ENCODE measurements at places on chromosomes 6 and 20.

DNA sequence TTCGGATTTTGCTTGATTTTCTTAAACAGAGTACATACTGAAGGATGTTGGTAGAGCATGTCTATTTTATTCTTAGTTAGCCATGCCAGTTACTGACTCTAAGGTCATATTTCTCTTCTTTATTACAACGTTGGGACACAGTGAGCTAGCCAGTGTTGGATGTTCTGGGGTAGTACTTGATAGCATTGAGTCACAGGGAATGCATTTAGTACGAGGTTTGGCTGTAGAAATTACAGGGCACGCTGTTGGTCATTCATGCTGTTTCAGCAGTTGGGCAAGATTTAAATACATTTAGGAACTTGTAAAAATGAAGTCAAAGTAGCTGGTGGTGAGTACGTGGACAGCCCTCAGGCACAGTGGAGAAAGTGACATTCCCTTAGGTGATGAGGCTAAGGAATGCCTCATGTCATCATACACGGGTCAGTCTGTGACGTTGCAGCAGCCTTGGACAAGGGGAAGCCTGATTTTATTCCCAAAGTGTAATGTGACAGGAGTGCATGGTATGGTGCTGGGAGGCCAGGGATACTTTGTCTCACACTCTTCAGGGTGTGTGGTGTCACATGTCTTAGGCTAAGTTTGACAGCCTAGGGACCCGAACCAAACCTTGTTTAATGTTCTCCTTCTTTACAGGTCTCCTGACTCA is 57.7 kb upstream of the SLC22A1 start:
- DNase-seq: no peak
- no peaks in the 10 kb centered on the region for H3K4me1 ChIP-seq
- H3K27me3 ChIP-seq: no peaks in the 10 kb centered on the region
- H3K4me3 ChIP-seq: no peak overlapping the region
- peaks cover 12% of the 10 kb centered on the region for H3K36me3 ChIP-seq
- no peak overlapping the region for H3K27ac ChIP-seq

GRCh38 chr6:170024940-170025339 is 265.9 kb downstream of the DLL1 start:
- H3K4me3 ChIP-seq: no peak overlapping the region
- H3K4me1 ChIP-seq: no peaks in the 10 kb centered on the region
- peak; percentile 29 for DNase-seq
- no peaks in the 10 kb centered on the region for H3K27me3 ChIP-seq
- H3K27ac ChIP-seq: no peak overlapping the region

DNA sequence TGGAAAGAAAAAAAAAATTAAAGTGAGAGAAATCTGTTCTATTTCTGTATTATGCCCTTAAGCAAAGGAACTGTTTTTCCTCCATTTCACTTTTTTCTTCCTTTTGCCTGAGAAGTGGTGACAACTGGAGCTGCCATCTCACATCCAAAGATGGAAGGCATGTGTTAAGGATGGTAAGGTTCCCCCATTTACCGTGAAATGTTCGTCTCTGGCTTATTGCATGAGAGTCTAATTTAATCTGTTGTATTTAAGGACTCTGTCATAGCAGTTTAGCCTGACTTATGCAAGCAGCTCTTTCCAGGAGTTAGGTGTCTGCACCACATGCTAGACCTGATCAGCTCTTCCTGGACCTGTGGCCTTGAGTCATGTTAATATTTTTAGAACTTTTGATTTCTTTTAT is 389.5 kb upstream of the MAP3K7 start:
- H3K4me3 ChIP-seq: no peak overlapping the region
- no peak overlapping the region for H3K27ac ChIP-seq
- no peaks in the 10 kb centered on the region for H3K4me1 ChIP-seq
- H3K36me3 ChIP-seq: no peaks in the 10 kb centered on the region

GRCh38 chr6:18431581-18431980 is 44.4 kb downstream of the RNF144B start:
- H3K4me3 ChIP-seq: no peak overlapping the region
- no peaks in the 10 kb centered on the region for H3K36me3 ChIP-seq
- no peaks in the 10 kb centered on the region for H3K4me1 ChIP-seq
- no peak for DNase-seq

GRCh38 chr6:11330413-11330760 is 97.9 kb upstream of the NEDD9 start:
- H3K4me3 ChIP-seq: no peak overlapping the region
- DNase-seq: no peak
- no peaks in the 10 kb centered on the region for H3K27me3 ChIP-seq

DNA sequence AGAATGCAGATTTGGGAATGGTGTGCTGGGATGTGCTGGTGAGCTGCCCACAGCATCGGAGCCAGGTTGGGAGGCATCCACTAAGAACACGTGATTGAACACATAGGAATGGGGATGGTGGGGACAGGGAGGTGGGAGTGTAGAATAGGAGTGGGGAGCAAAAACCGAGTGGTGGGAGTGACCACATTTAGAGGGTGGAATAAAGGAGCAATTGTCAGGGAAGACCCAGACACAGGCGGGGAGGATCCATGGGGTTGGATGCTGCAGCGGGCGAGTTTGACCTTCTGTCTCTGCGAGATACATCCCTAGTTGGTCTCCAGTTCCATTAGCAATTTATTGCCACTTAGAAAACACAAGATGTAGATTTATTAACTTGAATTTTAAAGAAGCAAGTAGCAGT is 4.7 kb downstream of the NAA20 start:
- no peak for DNase-seq
- H3K36me3 ChIP-seq: peaks cover 3% of the 10 kb centered on the region
- no peaks in the 10 kb centered on the region for H3K27me3 ChIP-seq
- H3K4me3 ChIP-seq: no peak overlapping the region
- H3K27ac ChIP-seq: no peak overlapping the region

- H3K27me3 ChIP-seq: no peaks in the 10 kb centered on the region
- no peaks in the 10 kb centered on the region for H3K36me3 ChIP-seq
- H3K4me3 ChIP-seq: peak overlapping the region; percentile 94
Measured at GRCh38 chr6:2103765-2104523, 141.5 kb downstream of the GMDS start.

DNA sequence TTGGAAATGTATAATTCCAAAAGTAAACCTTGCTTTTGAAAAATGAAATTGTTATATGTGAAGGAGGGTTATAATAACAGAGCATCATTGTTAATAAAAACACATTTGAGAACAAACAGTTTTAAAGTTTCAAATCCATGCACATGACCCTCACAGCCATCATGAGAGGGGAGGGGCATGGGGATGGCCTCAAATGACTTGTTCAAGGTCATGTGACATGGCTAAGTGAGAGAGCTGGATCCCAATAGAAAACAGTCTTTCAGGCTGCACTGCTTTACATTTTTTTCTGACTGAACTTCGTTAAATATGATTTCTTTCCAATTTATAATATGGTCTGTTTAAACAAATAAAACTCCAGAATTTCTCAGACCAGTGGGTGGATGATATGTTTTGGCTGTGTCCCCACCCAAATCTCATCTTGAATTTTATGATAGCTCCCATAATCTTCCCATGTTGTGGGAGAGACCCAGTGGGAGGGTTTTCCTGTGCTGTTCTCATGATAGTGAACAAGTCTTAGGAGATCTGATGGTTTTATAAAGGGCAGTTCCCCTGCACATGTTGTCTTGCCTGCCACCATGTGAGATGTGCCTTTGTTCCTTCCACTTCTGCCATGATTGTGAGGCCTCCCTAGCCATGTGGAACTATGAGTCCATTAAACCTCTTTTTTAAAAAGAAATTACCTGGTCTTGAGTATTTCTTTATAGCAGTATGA is 66.0 kb downstream of the DTD1 start:
- no peaks in the 10 kb centered on the region for H3K36me3 ChIP-seq
- H3K4me3 ChIP-seq: no peak overlapping the region
- no peaks in the 10 kb centered on the region for H3K27me3 ChIP-seq
- H3K4me1 ChIP-seq: no peaks in the 10 kb centered on the region
- no peak for DNase-seq
- no peak overlapping the region for H3K27ac ChIP-seq

- H3K4me3 ChIP-seq: no peak overlapping the region
- H3K36me3 ChIP-seq: no peaks in the 10 kb centered on the region
- H3K27me3 ChIP-seq: no peaks in the 10 kb centered on the region
Measured at GRCh38 chr6:6752129-6752528, 163.6 kb downstream of the LY86 start.

- no peaks in the 10 kb centered on the region for H3K4me1 ChIP-seq
- H3K27ac ChIP-seq: no peak overlapping the region
- DNase-seq: no peak
- no peaks in the 10 kb centered on the region for H3K27me3 ChIP-seq
- no peaks in the 10 kb centered on the region for H3K36me3 ChIP-seq
Measured at GRCh38 chr20:53085720-53086119, 113.6 kb downstream of the TSHZ2 start.

- no peaks in the 10 kb centered on the region for H3K36me3 ChIP-seq
- H3K27me3 ChIP-seq: no peaks in the 10 kb centered on the region
- no peak overlapping the region for H3K4me3 ChIP-seq
- no peak for DNase-seq
- H3K27ac ChIP-seq: no peak overlapping the region
- H3K4me1 ChIP-seq: no peaks in the 10 kb centered on the region
Measured at GRCh38 chr6:5046430-5046829, 38.7 kb upstream of the PPP1R3G start.

- no peak overlapping the region for H3K4me3 ChIP-seq
- H3K27me3 ChIP-seq: no peaks in the 10 kb centered on the region
- no peak overlapping the region for H3K27ac ChIP-seq
- no peak for DNase-seq
Measured at GRCh38 chr20:13934992-13935894, 55.2 kb downstream of the SEL1L2 start.

GRCh38 chr6:251920-252319 is 40.4 kb upstream of the DUSP22 start:
- H3K36me3 ChIP-seq: no peaks in the 10 kb centered on the region
- H3K27ac ChIP-seq: no peak overlapping the region
- no peak overlapping the region for H3K4me3 ChIP-seq
- H3K4me1 ChIP-seq: no peaks in the 10 kb centered on the region
- H3K27me3 ChIP-seq: no peaks in the 10 kb centered on the region

DNA sequence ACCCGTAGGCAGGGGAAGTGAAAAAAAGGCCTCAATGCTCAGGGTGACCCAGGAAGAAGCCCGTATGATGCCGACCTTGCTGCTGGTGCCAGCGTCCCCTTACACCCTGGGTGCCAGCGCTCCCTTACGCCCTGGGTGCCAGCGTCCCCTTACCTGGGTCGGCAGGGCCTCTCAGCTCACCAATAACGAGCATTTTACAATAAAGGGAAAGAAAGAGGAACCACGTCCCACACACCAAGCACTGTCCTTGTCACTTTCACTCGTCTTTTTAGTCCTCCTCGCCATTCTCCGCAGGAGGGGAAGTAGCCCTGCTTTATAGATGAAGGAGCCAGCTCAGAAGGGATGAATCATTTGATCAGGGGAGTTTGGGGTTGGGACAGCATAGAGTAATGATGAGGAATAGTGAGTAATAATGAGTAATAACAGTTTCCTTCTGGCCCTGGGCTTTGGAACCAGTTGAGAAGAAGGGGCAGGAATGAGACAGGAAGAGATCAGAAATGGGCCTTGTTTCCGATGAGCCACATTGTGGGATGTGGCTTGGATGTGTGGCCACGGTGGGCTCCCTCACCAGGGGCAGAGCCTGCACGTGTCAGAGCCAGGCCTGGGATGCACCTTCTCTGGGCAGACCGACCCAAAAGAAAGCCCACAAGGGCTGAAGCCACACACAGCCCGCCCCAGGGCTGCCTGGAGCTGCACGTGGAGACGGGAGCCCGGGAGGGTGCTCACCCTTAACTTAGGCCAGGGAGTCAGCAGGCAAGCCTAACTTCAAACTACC is 75.7 kb downstream of the SYNJ2 start:
- H3K4me3 ChIP-seq: no peak overlapping the region
- H3K36me3 ChIP-seq: no peaks in the 10 kb centered on the region
- no peaks in the 10 kb centered on the region for H3K4me1 ChIP-seq
- DNase-seq: no peak

GRCh38 chr6:104421650-104422049 is 438.1 kb downstream of the HACE1 start:
- H3K4me1 ChIP-seq: no peaks in the 10 kb centered on the region
- no peaks in the 10 kb centered on the region for H3K36me3 ChIP-seq
- H3K4me3 ChIP-seq: no peak overlapping the region
- no peak overlapping the region for H3K27ac ChIP-seq
- DNase-seq: no peak
- no peaks in the 10 kb centered on the region for H3K27me3 ChIP-seq

GRCh38 chr20:17674722-17675518 is 7.1 kb downstream of the RRBP1 start:
- no peaks in the 10 kb centered on the region for H3K36me3 ChIP-seq
- H3K4me1 ChIP-seq: no peaks in the 10 kb centered on the region
- no peak for DNase-seq
- H3K4me3 ChIP-seq: no peak overlapping the region

DNA sequence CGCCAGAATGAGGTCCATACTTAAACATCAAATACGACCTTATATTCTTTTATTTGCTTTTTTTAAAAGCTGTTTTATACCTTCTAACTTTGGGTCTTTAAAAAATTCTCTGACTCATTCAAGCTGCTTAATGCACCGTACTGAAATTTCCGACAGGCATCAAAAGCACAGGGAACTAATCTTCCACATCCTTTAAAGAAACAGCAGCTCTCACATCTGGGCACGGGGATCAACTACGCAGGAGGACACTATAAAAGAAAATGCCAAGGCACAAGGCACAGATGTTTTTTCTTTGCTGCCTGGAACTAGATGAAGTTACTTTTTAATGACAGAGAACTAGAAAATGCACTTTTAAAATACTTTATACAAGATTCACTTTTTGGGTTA is 112.4 kb upstream of the ARG1 start:
- no peak overlapping the region for H3K4me3 ChIP-seq
- no peak for DNase-seq
- no peaks in the 10 kb centered on the region for H3K36me3 ChIP-seq
- H3K27me3 ChIP-seq: no peaks in the 10 kb centered on the region
- H3K4me1 ChIP-seq: no peaks in the 10 kb centered on the region

- DNase-seq: no peak
- no peak overlapping the region for H3K27ac ChIP-seq
- no peak overlapping the region for H3K4me3 ChIP-seq
- H3K27me3 ChIP-seq: no peaks in the 10 kb centered on the region
- H3K36me3 ChIP-seq: no peaks in the 10 kb centered on the region
Measured at GRCh38 chr20:17722493-17723300, 22.9 kb downstream of the BANF2 start.

GRCh38 chr6:17584241-17584803 is 15.8 kb upstream of the FAM8A1 start:
- H3K4me1 ChIP-seq: no peaks in the 10 kb centered on the region
- H3K36me3 ChIP-seq: no peaks in the 10 kb centered on the region
- no peaks in the 10 kb centered on the region for H3K27me3 ChIP-seq
- H3K4me3 ChIP-seq: no peak overlapping the region

Measured in aorta (tissue), 5 donors.